HCT116 (cell line): ENCODE measurements at places on chromosomes 6 and 20. TPM values are rescaled to one million over a fixed set of nuclear protein-coding genes. Genes with fewer than 3 reads are reported as not detected.

GRCh38 chr6:157198425-157199279, 124.7 kb downstream of the TMEM242 start:
- 0 out of 2 replicates have a peak, but pooled peaks cover 3% of the 10 kb centered on the region for H3K4me1 ChIP-seq
- H3K4me3 ChIP-seq: no peak overlapping the region
- H3K27ac ChIP-seq: no peak overlapping the region
- DNase-seq: no peak
- no peaks in the 10 kb centered on the region for H3K36me3 ChIP-seq

GRCh38 chr6:88490908-88491264, 324.7 kb upstream of the CNR1 start:
- H3K27me3 ChIP-seq: no peaks in the 10 kb centered on the region
- H3K27ac ChIP-seq: no peak overlapping the region

GRCh38 chr20:25490656-25491445, 83.4 kb downstream of the GINS1 start:
- H3K4me1 ChIP-seq: no peaks in the 10 kb centered on the region
- H3K4me3 ChIP-seq: no peak overlapping the region
- H3K27ac ChIP-seq: no peak overlapping the region
- no peak for DNase-seq
- H3K27me3 ChIP-seq: no peaks in the 10 kb centered on the region
- H3K36me3 ChIP-seq: no peaks in the 10 kb centered on the region

DNA sequence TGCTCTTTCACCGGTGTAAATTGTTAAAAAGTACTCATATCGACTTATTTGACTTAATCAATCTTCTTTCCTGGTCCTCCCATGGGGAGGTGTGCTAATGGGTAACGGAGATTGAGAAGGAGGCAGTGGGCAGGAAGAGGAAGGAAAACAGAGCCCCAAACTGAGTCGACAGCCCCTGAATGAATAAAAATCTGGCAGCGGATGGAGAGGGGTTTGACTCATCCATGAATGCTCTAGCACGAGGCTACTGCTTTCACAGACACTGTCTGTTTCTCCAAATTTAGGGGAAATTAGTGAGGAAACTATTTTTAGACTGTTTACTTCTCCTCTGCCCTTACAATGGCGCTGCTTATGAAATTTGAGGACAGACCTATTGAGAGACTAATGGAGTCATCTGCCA, 142.2 kb upstream of the ATXN1 start:
- no peak for DNase-seq
- no peaks in the 10 kb centered on the region for H3K4me1 ChIP-seq
- no peaks in the 10 kb centered on the region for H3K27me3 ChIP-seq
- no peak overlapping the region for H3K27ac ChIP-seq
- H3K4me3 ChIP-seq: no peak overlapping the region

GRCh38 chr6:90195094-90195829, 101.4 kb downstream of the BACH2 start:
- no peak for DNase-seq
- no peak overlapping the region for H3K27ac ChIP-seq
- H3K36me3 ChIP-seq: no peaks in the 10 kb centered on the region
- H3K4me1 ChIP-seq: peaks cover 14% of the 10 kb centered on the region

- peaks cover 13% of the 10 kb centered on the region for H3K36me3 ChIP-seq
- no peak overlapping the region for H3K4me3 ChIP-seq
- DNase-seq: no peak
- no peaks in the 10 kb centered on the region for H3K4me1 ChIP-seq
Measured at GRCh38 chr20:10404023-10404628, 29.9 kb downstream of the MKKS start.

DNA sequence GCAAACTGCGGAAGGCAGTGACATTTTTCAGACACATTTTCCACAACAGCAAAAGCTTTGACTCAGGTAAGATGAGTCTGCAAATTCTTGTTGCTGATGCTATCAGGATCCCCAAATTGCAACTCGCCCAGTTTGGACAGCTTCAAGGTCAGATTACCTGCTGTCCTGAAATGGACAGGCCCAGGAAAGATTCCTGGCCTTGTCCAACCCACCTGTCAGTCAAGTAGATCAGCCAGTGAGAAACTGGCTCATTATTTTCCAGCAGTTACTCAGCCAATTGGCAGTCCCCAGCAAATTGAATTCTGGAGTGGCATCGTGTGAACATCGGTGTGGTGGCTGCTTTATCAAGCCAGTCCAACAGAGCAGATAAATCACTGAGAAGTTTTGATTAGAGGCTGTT, 84.5 kb upstream of the SNAP25 start:
- H3K36me3 ChIP-seq: no peaks in the 10 kb centered on the region
- no peaks in the 10 kb centered on the region for H3K4me1 ChIP-seq
- H3K4me3 ChIP-seq: no peak overlapping the region
- DNase-seq: no peak
- peaks cover 5% of the 10 kb centered on the region; the same call in 1 of the 2 replicates for H3K27me3 ChIP-seq

DNA sequence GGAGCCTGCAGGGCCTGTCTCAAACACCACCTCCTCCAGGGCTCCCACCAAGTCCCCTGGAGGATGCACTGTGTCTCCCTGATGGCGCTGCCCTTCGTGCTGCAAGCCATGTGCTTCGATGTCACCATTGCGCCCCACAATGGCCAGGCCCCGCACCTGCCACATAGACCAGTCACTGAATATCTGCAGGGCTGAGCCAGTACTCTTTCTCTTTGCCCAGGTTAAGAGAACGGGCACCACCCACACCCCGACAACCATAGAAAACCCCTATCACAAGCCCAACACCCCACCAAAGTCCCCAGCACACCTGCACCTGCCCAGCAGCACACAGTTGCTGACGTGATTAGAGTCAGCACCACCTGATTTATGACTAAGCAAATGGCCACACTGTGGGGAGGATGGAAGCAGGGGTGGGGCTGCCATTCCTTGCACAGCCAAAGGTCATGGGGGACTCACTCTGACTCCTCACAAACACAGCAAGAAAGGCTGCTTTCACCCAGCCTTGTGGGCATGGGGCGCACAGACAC, 104.3 kb downstream of the SLC23A2 start:
- H3K27me3 ChIP-seq: no peaks in the 10 kb centered on the region
- peaks cover 12% of the 10 kb centered on the region for H3K4me1 ChIP-seq
- no peak overlapping the region for H3K27ac ChIP-seq
- no peak for DNase-seq

GRCh38 chr6:36800223-36801076, 38.8 kb downstream of the CPNE5 start:
- no peaks in the 10 kb centered on the region for H3K4me1 ChIP-seq
- no peak overlapping the region for H3K4me3 ChIP-seq
- peaks cover 7% of the 10 kb centered on the region; the same call in 1 of the 2 replicates for H3K27me3 ChIP-seq
- no peak overlapping the region for H3K27ac ChIP-seq
- DNase-seq: no peak

The MOXD1 gene
- 1.0 TPM for total RNA-seq

The MATN4 gene
- total RNA-seq: 0.64 TPM

The CTSZ gene
- 100 TPM for total RNA-seq
